ENCODE measurements at places on chromosomes 16 and 17.

DNA sequence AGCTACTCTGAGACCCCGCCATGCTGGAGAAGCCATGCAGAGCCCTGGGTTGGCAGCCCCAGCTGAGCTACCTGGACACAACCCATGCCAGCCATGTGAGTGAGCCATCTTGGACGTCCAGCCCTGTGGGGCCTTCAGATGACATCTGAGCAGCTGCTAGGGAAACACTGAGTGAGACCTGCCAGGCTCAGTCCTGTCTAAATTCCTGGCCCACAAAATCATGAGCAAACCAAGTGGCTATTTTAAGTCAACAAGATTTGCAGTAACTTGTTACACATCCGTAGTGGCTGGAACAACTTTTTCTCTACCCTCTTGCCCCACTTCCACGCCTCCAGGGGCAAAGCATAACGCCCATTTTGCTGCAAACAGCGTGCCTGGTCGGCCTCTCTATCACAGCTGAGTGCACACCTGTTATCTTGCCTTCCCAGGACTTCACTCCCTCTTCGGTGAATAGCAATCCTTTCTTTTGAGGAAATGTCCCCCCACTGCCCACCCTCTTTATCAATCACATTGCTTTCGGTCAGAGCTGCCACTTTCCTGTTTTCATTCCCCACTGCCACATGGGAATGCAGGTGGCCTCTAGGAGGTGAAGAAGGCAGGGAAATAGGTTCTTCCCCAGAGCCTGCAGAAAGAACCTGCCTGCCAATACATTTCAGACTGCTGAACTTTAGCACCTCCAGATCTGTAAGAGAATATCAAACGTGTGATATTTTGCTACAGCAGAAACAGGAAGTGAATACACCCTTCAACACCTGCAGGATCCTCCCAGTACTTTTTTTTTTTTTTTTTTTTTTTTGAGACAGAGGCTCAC is 7.4 kb upstream of the SCIMP start:
- DNase-seq, result peak; percentile 26

DNA sequence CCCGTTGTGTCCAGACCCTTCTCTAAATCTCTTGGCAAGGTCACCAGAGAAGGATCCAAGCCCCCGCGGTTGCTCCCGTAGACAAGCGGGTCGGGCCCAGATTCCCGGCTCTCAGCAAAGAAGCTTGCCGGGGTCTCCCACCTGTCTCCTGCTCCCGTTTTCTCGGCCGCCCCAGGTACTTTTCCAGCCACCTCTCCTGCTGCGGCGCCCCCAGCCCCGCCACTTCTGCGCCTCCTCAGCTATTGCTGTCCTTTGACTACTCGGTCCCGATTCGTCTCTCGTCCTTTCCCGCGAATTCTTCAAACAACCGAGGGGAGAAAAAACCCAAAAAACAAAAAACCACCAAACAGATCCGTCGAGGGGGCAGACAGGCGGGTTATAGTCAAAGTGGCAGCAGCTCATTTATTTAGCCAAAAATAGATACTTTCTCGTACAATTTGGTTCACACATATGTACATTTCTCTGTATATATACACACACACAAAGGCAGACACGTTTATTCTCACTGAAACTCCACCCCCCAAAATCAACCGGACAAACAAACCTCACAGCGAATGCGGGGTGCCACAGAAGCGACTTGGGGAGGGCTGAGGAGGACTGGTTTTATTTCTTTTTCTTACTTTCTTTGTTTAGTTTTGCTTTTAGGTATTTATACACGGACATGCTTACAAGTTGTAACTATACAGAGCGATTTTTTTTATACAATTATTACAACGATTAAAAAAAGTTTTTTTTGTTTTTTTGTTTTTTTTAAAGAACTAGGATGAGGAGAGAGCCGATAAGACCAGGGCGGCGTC is 3.5 kb downstream of the IRX3 start:
- peak; percentile 29 for DNase-seq

DNA sequence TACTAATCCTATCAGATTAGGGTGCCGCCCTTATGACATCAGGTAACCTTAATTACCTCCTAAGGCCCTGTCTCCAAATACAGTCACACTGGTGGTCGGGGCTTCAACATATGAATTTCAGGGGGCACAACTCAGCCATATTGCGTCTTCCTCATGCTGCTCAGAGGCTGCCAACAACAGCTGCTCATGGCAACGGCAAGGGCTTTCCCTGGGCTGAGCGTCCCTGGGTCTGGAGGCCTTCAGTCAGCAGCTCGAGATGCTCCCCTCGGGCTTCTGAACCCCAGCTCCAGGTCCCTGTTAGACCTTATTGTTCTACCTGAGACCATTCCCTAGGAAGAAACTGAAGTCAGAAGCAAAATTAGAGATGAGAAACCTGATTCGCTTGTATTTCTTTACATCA is 157.2 kb downstream of the TMEM132E start:
- DNase-seq, result no peak

- DNase-seq, result no peak
Measured at GRCh38 chr17:50176559-50177357, 11.0 kb downstream of the SGCA start.

DNA sequence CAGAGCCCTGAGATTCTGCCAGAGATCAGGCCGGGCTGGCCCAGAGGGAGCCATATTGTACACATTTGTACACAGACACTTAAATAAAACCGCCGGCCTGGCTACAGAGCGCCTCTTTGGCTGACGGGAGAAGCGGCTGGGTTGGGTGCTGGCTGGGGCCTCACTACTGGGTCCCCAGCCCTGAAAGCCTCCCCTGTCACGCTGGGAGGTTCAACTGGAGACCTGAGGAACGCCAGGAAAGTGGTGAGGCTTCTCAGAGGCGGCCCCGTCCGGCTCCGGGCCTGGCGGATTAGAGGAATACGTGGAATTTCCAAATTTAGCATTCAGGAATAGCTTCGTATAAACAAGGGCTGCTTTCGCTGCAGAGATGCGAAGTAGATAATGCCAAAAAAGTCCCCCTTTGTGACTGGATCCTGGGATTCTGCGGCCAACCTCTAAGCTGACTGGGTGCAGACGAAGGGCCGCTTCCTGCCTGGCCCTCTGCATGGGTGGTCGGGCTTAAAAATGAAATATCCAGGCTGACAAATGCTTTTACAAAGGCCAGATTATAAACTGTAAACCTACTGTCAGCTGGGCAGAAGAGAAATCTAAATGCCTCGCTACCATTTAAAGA is 252.4 kb downstream of the IRF8 start:
- DNase-seq, result no peak

Data from common myeloid progenitor, CD34-positive (primary cell).